ENCODE measurements at places on chromosomes 13 and 19. TPM values are rescaled to one million over a fixed set of nuclear protein-coding genes. Genes with fewer than 3 reads are reported as not detected.

DNA sequence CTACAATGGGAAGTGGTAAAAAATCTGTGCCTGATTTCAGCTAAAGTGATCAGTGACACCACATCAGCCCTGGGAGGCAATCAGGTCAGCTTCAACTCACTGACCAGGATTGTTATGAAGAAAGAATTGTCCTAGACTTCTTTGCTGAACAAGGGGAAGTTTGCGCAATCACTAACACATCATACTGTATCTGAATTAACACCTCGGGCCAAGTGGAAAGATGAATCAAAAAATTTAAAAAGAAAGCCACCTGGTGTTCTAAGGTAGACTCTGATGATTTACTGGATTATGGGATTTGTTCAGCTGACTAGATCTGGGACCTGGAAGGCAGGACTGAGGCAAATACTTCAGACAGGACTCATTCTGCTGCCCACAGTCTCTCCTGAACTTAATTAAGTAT lies 161.8 kb downstream of the DIAPH3 start:
- H3K27me3 ChIP-seq = no peaks in the 10 kb centered on the region
- peaks cover 12% of the 10 kb centered on the region for H3K36me3 ChIP-seq
- no peak overlapping the region for H3K27ac ChIP-seq
- H3K4me3 ChIP-seq = no peak overlapping the region

DNA sequence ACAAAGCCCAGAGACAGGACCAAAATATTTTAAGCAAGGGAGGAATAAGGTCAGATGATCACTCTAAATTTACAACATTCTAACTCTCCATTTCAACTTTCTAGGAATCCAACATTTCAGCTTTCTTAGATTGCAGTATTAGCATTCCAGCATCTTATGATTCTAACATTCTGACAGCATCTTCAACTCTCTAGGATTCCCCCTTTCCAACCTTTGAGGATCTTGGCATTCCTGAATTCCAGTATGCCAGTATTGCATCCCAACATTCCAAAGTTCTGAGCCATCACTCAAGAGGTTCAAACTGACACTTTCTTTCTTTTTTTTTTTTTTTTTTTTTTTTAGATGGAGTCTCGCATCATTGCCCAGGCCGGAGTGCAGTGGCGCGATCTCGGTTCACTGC lies 13.8 kb downstream of the TGFB1 start:
- peaks cover 47% of the 10 kb centered on the region for H3K36me3 ChIP-seq
- H3K4me3 ChIP-seq = no peak overlapping the region
- H3K4me1 ChIP-seq = no peaks in the 10 kb centered on the region
- DNase-seq = no peak
- no peak overlapping the region for H3K27ac ChIP-seq

GRCh38 chr13:112042496-112042895 lies 24.5 kb upstream of the SOX1 start:
- H3K27me3 ChIP-seq = peaks cover 3% of the 10 kb centered on the region
- H3K27ac ChIP-seq = no peak overlapping the region
- peak; percentile 63 for DNase-seq
- H3K4me1 ChIP-seq = no peaks in the 10 kb centered on the region

DNA sequence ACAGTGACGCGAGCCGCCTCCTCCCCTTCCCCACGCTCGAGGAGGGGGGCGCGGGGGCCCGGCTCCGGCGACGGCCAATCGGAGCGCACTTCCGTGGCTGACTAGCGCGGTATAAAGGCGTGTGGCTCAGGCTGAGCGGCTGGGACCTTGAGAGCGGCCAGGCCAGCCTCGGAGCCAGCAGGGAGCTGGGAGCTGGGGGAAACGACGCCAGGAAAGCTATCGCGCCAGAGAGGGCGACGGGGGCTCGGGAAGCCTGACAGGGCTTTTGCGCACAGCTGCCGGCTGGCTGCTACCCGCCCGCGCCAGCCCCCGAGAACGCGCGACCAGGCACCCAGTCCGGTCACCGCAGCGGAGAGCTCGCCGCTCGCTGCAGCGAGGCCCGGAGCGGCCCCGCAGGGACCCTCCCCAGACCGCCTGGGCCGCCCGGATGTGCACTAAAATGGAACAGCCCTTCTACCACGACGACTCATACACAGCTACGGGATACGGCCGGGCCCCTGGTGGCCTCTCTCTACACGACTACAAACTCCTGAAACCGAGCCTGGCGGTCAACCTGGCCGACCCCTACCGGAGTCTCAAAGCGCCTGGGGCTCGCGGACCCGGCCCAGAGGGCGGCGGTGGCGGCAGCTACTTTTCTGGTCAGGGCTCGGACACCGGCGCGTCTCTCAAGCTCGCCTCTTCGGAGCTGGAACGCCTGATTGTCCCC lies at the start of gene JUNB:
Gene JUNB (plus strand): TSS at position 142 of the 706 bp plus-strand sequence. CDS start 286 bp downstream, at position 428.
- peak within 1 kb of the TSS; percentile 98 for H3K27ac ChIP-seq
- DNase-seq = peak; percentile 97
- H3K27me3 ChIP-seq = no peaks in the 10 kb centered on the region
- peak within 1 kb of the TSS; percentile 59 for H3K4me3 ChIP-seq

DNA sequence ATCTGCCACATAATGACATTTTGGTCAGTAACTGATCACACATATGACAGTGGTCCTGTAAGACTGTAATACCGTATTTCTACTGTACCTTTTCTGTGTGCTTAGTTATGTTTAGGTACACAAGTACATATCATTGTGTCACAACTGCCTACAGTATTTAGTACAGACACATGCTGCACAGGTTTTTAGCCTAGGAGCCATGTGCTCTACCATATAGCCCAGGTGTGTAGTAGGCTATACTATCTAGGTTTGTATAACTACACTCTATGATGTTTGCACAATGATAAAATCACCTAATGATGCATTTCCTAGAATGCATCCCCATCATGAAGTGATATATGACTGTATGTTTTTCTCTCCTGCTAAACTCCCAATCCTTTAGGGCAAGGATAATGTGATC lies 61.2 kb upstream of the MIR17HG start:
- H3K4me1 ChIP-seq = no peaks in the 10 kb centered on the region
- H3K36me3 ChIP-seq = no peaks in the 10 kb centered on the region
- no peak overlapping the region for H3K4me3 ChIP-seq
- DNase-seq = no peak
- no peak overlapping the region for H3K27ac ChIP-seq

DNA sequence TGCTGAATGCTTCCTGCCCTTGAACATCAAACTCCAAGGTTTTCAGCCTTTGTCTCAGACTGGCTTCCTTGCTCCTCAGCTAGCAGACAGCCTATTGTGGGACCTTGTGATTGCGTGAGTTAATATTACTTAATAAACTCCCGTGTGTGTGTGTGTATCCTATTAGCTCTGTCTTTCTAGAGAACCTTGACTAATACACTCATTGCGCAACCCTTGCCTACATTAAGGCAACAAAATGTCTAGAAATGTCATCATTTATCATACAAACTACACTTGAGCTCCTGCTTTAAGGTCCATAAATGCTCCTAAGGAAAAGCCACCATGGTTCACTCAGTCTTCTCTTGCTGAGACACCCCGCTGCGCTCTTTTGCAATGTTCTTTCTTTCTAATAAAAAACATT lies 2861.0 kb downstream of the PCDH9 start:
- H3K4me1 ChIP-seq = no peaks in the 10 kb centered on the region
- DNase-seq = peak; percentile 21
- no peaks in the 10 kb centered on the region for H3K36me3 ChIP-seq
- H3K27me3 ChIP-seq = no peaks in the 10 kb centered on the region

- H3K27me3 ChIP-seq = no peaks in the 10 kb centered on the region
- no peak for DNase-seq
- H3K4me1 ChIP-seq = no peaks in the 10 kb centered on the region
- H3K27ac ChIP-seq = no peak overlapping the region
- no peak overlapping the region for H3K4me3 ChIP-seq
These were observed 75.2 kb downstream of the CAB39L start for GRCh38 chr13:49368688-49369087.

DNA sequence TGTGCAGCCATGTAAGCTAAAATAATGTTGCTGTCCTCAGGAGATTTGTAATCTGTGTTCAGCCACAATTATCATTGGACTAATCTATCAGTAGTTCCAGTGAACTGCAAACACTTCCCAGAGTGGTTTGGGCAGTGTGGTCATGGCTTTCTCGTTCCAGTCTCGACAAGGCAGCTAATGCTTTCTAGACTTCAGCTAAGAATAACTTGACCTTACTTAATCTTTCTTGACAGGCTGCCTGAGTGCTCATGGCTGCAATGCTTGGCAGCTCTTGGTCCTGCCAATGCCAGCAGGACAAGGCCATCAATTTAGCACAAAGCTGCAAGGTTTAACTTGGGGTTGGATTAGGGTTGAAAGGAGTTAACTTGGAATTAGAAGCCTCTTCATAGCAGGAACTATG lies 32.8 kb downstream of the ATP12A start:
- H3K4me3 ChIP-seq = no peak overlapping the region
- H3K4me1 ChIP-seq = no peaks in the 10 kb centered on the region
- no peaks in the 10 kb centered on the region for H3K36me3 ChIP-seq
- no peak for DNase-seq
- no peaks in the 10 kb centered on the region for H3K27me3 ChIP-seq

- H3K27me3 ChIP-seq = no peaks in the 10 kb centered on the region
- no peak overlapping the region for H3K4me3 ChIP-seq
- H3K36me3 ChIP-seq = no peaks in the 10 kb centered on the region
- peaks cover 6% of the 10 kb centered on the region for H3K4me1 ChIP-seq
- DNase-seq = no peak
These were observed 530.7 kb upstream of the SLITRK1 start for GRCh38 chr13:84413016-84413415.

DNA sequence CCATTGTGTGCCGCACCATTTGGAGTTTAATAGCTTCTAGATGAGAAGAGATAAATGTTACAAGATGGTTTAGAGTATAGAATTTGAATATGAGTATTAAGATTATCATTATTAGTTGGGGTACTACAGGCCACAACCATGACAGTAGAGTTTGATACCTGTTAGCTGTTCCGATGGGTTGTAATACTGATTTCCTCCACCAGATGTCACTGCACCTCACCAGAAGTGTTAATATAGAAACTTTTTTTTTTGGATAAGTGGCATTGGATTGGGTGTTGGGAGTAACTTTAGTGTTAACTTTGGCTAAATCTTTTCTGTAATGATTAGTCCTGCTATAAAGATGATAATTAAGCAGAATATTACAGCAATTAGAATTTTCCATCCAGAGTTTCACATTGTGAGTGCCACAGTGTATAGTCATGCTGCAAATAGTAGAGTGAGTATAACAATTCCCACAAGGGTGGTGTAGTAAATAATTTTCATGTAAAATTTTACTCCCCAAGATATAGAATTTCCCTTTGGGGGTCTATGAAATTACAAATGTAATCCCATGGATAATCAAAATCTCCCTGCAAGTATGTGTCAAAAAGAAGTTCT lies 56.3 kb downstream of the PSG3 start:
- H3K27ac ChIP-seq = no peak overlapping the region
- H3K4me3 ChIP-seq = no peak overlapping the region
- H3K27me3 ChIP-seq = peaks cover under 1% of the 10 kb centered on the region

DNA sequence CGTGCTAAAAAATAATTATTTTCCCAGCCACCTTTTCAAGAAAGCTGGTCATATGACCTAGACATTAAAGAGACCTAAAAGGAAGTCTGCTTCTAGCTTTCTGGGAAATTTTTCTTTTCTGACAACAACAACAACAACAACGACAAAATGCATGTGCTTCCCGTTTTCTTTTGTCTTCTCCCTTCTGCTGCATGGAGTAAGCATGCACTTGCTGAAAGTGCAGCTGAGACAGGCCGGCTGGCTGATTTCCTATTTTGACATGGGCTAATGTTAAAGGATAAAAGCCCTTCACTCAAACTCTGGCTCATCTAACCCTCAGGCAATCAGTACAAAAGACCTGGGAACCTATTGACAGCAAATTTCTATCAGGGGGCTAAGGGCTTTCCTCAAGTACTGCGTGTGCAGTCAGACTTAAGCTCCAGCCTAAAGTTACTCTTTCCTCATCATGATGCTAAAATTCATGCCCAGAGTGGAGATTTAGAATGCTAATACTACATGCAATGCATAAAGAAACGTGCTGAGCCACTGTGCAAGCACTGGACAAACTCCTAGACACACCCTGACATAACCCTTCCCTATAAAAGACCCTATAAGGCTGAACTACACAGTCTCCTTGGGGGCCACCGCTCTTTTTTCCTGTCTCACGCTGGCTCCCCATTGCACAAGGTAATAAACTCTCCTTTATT lies 811.1 kb downstream of the UQCRFS1 start:
- no peak overlapping the region for H3K4me3 ChIP-seq
- H3K27me3 ChIP-seq = no peaks in the 10 kb centered on the region
- no peaks in the 10 kb centered on the region for H3K36me3 ChIP-seq
- H3K4me1 ChIP-seq = no peaks in the 10 kb centered on the region
- DNase-seq = no peak

DNA sequence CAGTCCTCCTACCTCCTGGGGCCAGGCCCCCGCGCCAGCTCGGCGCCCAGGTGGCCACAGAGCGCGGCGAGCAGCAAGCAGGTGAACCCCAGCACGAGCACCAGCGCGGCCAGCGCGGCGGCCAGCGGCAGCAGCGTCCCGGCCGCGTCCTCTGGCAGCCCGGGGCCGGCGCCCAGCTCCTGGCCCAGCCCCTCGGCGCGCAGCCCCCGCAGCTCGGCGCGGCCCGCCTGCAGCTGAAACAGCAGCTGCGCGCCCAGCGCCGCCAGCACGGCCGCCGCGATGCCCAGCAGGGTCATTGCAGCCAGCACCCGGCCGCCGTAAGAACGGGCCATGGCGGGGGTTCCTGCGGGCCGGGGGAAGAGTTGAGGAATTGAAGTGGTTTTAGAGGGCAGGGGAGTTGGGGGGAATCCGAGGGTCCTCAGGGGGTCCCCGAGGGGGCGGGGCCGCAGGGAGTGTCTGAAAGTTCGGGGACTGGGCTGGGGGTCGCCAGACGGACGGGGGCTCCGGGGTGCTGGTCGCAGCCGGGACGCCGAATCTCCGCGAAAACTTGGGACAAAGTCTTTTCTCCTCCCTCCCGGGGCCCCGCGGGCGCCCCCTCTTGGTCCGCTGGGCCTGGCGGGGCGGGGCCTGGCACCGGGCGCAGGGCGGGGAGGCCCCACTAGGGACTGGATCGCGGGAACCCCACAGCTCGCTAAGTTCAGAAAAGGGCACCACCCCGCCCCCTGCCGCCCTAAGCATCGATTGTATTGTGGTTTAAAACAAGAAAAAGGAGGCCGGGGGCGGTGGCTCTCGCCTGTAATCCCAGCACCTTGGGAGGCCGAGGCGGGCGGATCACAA lies at the start of gene TMEM221:
Gene TMEM221 (minus strand): TSS at position 538 of the 837 bp plus-strand sequence. CDS start 206 bp downstream, at position 332.
- H3K4me1 ChIP-seq = peaks cover 5% of the 10 kb centered on the region
- H3K4me3 ChIP-seq = peak within 1 kb of the TSS; percentile 50
- DNase-seq = peak; percentile 60
- peaks cover 18% of the 10 kb centered on the region for H3K27me3 ChIP-seq

GRCh38 chr13:77391475-77391874 lies 64.6 kb upstream of the MYCBP2 start:
- no peak for DNase-seq
- no peaks in the 10 kb centered on the region for H3K4me1 ChIP-seq
- H3K27me3 ChIP-seq = peaks cover 4% of the 10 kb centered on the region

- peak overlapping the region; percentile 62 for H3K27ac ChIP-seq
- no peak for DNase-seq
- peaks cover 14% of the 10 kb centered on the region for H3K36me3 ChIP-seq
- H3K4me1 ChIP-seq = peaks cover 17% of the 10 kb centered on the region
- H3K27me3 ChIP-seq = no peaks in the 10 kb centered on the region
These were observed 441 bp downstream of the INAFM1 start for GRCh38 chr19:47274891-47275761.

Gene OR7D2
- not detected for total RNA-seq

Gene OR1M1
- not detected for total RNA-seq

Gene PRR36
- 4.9 TPM for total RNA-seq

Gene PSG4
- total RNA-seq = not detected

Measured in A673 (cell line).